ENCODE measurements at places on chromosomes 6 and 20.

DNA sequence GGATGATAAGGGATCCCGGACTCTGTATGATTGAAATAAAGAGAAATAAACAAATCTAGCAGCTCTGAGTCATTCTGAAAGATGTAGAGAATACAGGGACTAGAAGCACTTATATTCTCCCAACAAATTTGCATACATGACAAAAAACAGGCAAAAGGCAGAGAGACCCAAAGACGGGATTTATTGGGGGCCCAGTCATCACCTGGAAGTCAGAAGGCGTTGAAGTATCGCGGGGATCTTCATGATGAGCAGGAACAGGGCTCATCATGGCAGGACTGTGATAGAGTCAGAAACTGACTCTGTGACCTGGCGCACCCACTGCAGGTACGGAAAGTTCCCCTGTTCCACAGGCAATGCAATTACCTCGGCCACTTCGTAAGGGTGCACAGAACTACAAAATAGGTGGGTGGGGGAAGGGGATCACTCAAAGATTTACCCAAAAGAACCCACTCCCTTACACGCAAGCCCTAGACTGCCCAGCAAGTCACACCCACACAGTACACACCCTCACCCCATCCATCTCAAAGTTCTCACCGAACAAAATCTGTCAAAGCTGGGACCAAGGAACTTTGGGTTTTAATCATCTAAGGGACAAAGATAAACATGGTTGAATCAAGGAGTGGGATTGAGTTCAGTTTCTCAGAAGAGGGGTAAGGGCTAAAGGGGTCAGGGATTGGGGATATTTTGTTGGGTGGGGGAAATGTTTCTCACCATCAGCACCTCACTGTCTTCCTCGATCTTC, 1.4 kb downstream of the CUTA start:
- DNase-seq: no peak

- DNase-seq: no peak
These were observed 137.3 kb downstream of the HTR1B start for GRCh38 chr6:77326029-77326428.

GRCh38 chr6:111105578-111105977, 18.3 kb downstream of the SLC16A10 start:
- DNase-seq: peak; percentile 3

- peak; percentile 32 for DNase-seq
These were observed 22.5 kb upstream of the HFE start for GRCh38 chr6:26064619-26065257.

GRCh38 chr20:61690993-61691838, 374.5 kb downstream of the TAF4 start:
- no peak for DNase-seq

DNA sequence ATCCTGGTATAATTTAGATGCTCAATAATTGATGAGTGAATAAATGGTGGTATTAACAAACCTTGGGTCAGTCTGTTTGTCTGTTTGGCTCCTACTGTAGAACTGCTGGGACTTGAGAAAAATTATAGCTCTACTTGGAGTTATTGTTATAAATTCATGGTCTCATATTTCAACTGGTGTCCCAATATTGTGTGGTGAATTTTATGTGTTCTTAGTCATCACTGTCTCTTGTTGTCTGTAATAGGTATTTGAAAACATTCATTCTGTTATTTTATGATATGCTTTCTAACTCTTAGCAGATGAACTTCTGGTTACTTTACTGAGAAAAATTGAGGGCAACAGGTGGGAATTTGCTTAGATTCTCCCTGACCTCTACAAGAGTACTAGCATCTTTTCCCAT, 221.4 kb downstream of the CDKAL1 start:
- DNase-seq: no peak

DNA sequence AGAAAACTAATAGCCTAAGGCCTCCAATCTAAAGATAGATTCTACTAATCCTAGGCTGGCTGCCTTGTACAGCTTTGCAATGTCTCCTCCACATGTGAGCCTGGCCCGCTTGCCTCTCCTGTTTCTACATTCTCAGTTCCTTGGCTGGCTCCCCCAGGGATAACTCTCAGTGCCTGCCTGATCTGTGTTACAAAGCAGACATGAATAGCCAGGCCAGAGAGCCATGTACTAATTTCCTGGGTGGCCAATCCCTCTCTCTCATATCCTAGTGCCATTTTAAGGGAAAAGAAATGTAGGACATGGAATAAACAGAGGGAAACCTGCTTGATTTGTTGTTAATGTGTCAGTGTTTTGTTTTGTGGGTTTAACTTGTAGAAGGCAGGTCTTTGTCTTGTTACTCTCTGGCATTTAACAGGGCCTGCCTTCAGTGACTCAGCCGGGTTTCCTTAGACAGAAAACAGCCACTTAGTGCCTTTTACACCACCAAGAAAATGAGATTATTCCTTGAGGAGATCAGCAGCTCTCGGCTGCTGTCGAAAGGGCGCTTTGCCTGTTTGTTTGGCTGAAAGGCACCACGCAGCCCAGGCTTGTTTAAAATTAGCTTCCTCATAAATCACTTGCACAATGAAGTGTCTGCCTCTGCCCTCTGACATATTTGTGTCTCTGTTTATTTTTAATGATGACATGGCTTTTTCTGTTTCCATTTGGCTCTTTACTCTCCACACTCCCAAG, 702.7 kb downstream of the MAFB start:
- DNase-seq: no peak

DNA sequence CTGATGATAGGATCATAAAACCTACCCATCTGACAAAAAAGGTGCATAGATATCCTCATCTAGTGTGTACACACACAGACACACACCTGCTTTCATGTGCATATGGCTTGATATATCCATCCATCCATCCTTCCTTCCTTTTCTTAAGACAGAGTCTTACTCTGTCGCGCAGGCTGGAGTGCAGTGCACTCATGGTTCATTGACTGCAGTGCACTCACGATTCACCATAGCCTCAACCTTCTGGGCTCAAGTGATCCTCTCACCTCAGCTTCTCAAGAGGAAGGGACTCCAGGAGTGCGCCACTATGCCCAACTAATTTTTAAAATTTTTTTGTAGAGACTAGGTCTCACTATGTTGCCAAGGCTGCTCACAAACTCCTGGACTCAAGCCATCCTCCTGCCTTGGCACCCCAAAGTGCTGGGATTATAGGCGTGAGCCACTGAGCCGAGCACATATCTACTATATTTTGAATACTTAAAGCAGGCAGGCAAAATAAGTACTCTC, 27.1 kb downstream of the ADNP start:
- DNase-seq: no peak

All from activated CD4-positive, alpha-beta T cell treated with anti-CD3 and anti-CD28 coated beads, Interleukin-2, amount 50 U/mL, for 24 hours (primary cell).